ENCODE measurements at places on chromosomes 12 and 14.

- DNase-seq: no peak
Observed at GRCh38 chr12:1836854-1837421, 16.6 kb downstream of the LRTM2 start.

- DNase-seq: no peak
Observed at GRCh38 chr12:106417926-106418910, 60.7 kb downstream of the POLR3B start.

GRCh38 chr12:64387197-64387816 lies 3.3 kb downstream of the C12orf56 start:
- DNase-seq: no peak

DNA sequence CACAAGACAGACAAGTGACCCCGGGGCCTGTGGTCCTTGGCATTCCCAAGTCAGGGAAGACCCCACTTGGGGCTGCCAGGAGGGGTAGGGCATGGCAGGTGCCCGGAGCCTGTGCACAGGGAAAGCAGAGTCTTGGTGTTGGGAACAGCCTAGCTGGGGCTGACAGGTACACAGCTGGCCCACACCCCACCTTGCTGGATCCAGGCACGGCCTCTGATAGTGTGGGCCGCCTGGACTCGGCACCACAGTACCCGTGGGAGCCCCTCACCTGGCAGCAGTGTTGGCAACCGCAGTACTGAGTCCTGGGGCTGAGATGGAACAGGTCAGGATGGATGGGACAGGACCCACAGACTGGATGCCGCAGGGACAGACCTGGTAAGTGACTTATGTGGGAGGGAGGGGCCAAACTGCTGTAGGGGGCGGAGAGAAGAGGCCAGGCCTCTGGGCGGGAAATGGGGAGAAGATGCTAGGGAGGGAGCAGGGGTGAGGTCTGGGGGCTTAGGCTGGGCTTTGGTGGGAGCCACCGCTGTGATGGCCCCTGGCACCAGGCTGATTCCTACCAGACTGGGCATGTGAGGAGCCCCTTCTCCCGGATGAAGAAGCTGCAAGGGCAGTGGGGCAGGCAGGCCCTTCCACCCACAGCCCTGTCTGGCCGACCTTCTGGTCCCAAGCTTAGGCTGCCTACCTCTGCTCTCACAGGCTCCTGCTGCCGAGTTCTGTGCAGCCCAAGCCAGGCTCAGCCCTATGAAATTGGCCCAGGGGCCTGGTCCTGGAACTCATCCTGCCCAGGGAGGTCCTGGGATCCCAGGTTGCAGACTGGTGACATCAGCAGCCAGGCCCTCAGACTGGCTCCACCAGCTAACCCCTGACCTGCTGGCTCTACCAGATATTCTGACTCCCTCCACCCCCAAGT lies at the start of gene TGM1:
TGM1 (minus strand) TSS at position 357 of the 913 bp plus-strand sequence. CDS start 825 bp downstream, outside the sequence.
- DNase-seq: no peak

DNA sequence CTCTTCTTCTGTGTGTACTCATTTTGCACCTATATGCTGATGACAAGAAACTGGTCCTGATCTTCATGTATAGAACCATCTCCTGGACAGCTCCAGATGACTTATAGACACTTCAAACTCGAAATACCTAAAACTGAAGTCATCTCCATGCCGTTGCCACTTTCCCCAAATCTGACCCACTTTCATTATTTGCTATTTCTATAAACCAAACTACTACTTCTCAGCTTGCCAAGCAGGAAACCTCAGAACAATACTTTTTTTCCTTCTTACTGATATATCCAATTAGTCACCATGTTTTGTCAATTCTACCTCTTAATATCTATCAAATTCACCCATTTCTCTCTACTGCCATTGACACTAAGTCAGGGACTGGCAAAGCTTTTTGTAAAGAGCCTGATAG lies 14.8 kb downstream of the SGPP1 start:
- no peak for DNase-seq

Measured in MV-4-11 (cell line).